ENCODE measurements at places on chromosomes 6 and 20.

DNA sequence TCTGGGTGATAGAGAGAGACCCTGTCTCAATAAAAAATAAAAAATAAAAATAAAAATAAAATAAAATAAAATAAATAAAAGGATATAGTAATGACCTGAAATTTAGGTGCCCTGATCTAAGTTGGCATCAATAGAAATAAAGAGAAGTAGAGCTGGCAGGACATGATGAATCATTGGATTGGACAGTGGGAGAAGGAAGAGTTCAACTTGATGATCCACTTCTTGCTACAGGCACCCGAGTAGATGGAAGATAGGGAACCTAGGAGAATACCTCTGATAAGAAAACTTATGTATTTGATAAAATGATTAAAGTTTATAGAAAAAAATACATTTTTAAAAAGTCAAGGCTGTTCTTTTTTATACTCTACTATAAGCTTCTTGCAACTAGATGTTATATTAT is 79.0 kb downstream of the ADTRP start:
- no peak for DNase-seq

GRCh38 chr20:4546786-4547185 is 174.9 kb upstream of the PRND start:
- no peak for DNase-seq

DNA sequence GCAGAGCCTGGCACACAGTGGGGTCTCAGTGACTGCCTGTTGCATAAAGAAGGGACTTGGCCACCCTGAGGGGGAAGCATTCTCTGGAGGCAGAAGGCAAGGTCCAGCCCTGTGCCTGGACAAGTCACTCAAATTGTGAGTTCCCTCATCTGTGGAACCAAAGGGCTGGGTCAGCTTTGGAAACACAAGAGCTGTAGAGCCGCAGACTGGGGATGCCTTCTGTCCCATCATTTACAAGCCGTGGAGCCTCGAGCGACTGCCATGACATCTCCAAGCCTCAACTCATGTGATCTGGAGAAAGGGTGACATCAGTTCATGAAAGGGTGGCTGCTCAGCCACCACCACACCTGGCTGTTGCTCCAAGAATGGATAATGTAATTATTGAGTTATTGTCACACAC is 20.4 kb upstream of the SIRPD start:
- no peak for DNase-seq

- no peak for DNase-seq
Measured at GRCh38 chr6:99096170-99096569, 148.4 kb upstream of the FBXL4 start.

DNA sequence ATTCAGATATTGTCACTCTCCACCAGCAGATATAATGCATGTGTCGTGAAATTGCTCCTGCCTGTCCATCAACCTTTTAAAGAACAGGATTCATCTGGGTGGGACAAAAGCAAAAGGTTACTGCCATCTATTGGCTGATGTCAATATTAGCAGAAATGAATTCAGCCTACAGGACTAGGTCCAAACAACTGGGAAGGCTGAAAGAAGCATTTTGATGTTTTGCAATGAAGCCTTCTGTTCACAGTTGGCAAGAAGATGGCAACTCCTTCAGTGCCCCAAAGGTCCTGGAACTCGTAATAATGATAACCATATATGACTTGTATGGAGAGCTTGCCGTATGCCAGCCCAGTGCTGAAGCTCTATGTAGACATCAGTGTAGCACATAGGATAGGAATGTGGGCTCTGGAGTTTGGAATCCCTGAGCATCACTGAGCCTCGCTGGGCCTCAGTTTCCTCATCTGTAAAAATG is 7.5 kb downstream of the BCAS1 start:
- no peak for DNase-seq
